ENCODE measurements at places on chromosomes 12 and 14.

- DNase-seq = no peak
Measured at GRCh38 chr12:43154498-43155045, 397.4 kb downstream of the ADAMTS20 start.

DNA sequence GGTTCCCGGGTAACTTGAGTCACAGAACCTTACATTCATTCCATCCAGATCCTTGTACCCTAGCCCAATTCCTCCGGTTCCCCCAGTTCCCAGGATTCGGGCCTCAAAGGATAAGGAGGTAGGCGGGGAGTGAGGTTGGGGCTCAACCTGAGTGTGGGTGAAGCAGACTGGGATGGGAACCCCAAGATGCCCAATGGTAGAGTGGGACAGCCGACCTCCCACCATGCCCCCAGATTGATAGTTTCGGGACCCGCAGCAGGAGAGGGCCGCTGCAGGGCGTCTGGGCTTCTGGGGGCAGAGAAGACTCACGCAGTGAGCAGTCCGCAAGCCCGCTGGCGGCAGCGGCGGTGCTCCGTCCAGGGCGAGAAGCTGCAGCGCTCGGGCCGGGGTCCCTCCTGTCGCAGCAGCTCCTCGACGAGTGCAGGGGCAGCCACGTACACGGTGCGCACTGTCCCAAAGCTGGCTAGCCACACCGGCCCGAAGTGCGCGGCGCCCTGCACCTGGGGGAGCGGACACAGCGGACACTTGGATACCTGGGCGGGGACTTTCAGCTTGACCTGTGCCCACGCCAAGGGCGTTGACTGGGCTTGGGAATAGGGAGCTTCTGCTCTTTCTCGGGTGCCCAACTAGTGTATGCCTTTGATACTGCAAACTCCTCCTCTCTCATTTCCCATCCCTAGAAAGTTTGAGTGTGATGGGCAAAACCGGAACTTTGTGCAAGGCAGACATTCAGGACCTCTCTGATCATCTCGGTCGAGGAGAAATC lies 997 bp downstream of the CYP27B1 start:
- DNase-seq = peak; percentile 69

GRCh38 chr12:47797441-47797840 lies 22.3 kb downstream of the HDAC7 start:
- DNase-seq = peak; percentile 74

DNA sequence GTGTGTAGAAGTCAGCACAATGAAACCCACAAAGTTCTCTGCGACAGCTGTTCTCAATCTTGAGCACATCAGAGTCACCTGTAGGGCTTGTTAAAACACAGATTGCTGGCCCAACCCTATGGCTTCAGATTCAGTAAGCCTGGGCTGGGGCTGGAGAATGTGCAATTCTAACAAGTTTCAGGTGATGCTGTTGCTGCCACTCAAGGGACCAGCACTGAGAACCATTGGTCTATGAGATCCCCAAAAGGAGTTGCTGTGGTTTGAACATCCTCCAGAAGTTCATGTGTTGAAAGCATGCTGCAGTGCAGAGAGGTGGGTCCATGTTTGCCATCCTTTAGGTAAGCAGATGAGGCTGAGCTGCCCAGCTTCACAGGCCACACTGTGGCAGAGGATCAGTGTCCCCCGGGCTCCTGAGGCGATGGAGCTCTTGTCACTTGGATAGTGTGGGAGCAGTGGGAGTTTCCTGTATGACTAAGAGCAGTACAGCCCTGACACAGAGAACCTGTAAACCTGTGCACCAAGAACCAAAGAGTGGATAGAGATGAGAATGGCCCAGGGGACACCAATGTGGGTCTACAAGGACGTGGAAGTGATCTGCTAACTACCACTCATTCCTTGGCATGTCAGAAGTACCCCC lies 8.0 kb upstream of the RTRAF start:
- DNase-seq = no peak

DNA sequence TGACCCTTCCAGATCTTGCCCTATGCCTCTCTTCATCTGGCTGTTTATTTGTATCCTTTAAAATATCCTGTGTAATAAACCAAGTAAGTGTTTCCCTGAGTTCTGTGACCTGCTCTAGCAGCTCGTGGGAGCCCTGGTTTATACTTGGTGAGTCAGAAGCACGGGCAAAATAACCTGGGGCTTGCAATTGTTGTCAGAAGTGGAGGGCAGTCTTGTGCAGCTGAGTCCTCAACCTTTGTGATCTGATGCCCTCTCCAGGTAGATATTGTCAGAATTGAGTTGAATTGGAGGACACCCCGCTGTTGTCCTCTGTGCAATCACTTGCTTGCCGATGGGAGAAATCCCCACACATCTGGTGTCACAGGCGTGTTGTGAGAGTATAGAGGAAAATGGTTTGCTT lies 62.5 kb upstream of the PRICKLE1 start:
- no peak for DNase-seq

Measured in activated CD4-positive, alpha-beta T cell treated with anti-CD3 and anti-CD28 coated beads, Interleukin-2, amount 10 ng/mL, durations not matched to agents 24 days and 14 days (primary cell).